ENCODE measurements at places on chromosomes 2 and 18.

DNA sequence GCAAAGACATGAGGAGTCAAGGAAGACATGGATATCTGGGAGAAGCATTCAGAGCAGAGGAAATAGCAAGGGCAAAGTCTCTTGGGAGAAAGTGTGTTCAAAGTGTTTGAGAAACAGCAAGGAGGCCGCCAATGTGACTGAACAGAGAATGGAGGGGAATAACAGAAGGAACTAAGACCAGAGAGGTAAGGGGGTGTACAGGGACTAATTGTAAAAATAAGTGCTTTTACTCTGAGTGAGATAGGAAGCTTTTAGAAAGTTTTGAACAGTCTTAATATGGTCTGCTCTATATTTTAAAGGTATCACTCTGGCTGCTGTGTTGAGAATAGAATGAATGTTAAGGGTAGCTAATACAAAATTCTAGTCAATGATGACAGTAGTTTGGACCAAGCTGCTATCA lies 6.8 kb upstream of the CREB1 start:
- DNase-seq: no peak

DNA sequence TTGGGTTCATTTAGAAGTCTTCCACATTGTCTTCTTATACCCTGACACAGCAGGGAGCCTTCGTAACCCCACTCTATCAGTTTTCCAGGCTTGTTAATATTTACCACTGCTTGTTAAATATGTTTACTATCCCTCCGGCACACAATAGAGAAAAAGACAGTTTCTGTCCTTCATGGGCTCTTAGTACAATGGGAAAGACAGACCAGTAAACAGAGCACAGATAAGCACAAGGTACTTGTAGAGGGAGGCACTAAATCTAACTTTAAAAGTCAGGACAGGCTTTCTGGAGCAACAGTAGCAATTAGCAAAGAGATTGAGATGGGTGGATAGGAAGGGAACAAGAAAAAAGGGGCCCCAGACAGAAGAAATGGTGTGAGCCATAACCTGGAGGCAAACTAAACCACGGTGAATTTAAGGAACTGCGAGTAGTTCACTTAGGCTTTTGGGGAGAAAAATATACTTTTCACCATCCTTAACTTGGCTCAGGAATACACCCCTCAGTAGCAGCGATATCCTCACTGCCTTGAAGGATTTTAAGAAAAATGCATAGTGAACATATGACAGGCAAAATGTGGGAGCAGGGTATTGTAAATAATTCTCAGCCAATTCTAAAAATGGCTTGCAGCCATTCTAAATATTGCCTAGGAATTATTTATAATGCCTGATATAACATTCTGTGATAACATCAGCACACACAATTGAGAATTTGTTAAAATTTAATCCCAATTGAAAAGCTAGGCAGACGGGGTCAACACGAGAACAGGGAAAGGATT lies 383.7 kb downstream of the CDH2 start:
- DNase-seq: no peak

- no peak for DNase-seq
Observed at GRCh38 chr18:42756214-42756613, 359.3 kb downstream of the RIT2 start.

- no peak for DNase-seq
Observed at GRCh38 chr2:69549421-69549820, 94.1 kb downstream of the AAK1 start.

GRCh38 chr18:79397830-79398761 lies 2.4 kb downstream of the NFATC1 start:
- DNase-seq: no peak

- DNase-seq: no peak
Observed at GRCh38 chr18:10318691-10318970, 135.8 kb upstream of the APCDD1 start.

Data from adrenal gland (tissue), 19 donors.